Mesenteric fat pad (tissue), 1 donor: ENCODE measurements at places on chromosomes 3 and 15. TPM values are rescaled to one million over a fixed set of nuclear protein-coding genes. Genes with fewer than 3 reads are reported as not detected.

DNA sequence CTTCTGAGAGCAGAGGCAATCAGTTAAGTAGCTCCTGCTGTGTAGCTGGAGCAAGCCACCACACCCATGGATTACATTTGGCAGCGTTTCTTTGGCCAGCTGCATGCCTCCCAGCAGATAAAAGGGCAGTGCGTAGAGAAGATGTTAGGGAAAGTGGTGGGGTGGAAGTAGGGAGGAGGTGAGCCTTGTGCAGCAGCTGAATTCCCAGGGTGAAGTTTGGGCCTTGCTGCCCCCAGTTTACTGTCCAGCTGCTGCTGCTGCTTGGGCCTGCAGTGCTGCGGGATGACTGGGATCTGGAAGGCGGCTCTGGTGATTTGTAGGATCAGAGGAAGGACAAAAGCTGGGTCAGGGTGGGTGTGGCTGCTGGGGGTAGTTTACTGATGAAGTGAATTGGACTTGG, 318.7 kb upstream of the C2CD4B start:
- DNase-seq, result no peak

DNA sequence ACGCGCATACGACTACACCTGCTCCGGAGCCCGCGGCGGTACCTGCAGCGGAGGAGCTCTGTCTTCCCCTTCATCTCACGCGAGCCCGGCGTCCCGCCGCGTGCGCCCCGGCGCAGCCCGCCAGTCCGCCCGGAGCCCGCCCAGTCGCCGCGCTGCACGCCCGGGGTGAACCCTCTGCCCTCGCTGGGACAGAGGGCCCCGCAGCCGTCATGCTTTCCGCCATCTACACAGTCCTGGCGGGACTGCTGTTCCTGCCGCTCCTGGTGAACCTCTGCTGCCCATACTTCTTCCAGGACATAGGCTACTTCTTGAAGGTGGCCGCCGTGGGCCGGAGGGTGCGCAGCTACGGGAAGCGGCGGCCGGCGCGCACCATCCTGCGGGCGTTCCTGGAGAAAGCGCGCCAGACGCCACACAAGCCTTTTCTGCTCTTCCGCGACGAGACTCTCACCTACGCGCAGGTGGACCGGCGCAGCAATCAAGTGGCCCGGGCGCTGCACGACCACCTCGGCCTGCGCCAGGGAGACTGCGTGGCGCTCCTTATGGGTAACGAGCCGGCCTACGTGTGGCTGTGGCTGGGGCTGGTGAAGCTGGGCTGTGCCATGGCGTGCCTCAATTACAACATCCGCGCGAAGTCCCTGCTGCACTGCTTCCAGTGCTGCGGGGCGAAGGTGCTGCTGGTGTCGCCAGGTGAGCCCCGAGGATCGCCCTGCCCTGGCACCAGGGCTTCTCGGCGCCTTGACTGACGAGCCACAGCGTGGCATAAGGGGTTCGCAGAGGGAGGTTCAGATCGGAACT, 420 bp downstream of the SLC27A2 start:
- no peak for DNase-seq

GRCh38 chr15:23073890-23074646, 34.7 kb upstream of the TUBGCP5 start:
- no peak for DNase-seq

The HTR3E gene
- not detected for total RNA-seq

The HYKK gene
- total RNA-seq, result 4.1 TPM

The ZPLD1 gene
- total RNA-seq, result not detected

The GHSR gene
- total RNA-seq, result not detected

The SLC28A1 gene
- total RNA-seq, result 0.19 TPM

The PAK6 gene
- 0.26 TPM for total RNA-seq

The OXTR gene
- total RNA-seq, result 0.06 TPM

DNA sequence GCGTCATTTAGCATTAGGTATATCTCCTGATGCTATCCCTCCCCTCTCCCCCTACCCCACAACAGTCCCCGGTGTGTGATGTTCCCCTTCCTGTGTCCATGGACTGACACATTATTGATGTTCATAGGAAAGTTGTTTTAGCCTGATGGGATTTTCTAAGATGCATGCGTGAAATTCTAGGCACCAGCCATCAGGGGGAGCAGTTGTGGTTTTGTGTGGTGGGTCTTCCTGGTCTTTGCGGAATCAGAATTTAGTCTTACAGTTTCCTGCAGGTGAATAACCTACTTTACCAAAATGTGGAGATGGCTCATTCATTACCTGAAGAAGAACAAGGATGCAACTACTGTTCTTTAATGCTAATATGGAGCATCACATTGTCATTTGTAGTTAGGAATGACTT, 455.0 kb upstream of the THBS1 start:
- DNase-seq, result no peak

The CERS3 gene
- not detected for total RNA-seq

DNA sequence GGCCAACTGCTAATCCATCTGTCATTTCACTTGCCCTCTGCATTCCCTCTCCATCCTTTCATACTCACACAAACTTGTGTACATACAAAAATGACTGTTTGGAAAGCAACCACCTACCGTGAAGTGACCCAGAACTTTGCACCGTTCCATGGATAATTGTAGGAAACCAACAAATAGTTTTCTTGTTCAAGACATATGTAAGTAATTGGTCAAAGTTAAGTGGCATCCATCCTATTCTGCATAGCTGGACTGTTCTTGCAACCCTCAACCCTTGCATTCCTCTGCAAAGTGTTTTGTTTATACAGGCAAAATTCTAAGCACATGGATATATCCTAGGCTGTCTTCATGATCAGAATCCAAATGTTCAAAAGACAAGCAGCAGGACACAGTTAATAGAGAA, 592.5 kb downstream of the MECOM start:
- no peak for DNase-seq

DNA sequence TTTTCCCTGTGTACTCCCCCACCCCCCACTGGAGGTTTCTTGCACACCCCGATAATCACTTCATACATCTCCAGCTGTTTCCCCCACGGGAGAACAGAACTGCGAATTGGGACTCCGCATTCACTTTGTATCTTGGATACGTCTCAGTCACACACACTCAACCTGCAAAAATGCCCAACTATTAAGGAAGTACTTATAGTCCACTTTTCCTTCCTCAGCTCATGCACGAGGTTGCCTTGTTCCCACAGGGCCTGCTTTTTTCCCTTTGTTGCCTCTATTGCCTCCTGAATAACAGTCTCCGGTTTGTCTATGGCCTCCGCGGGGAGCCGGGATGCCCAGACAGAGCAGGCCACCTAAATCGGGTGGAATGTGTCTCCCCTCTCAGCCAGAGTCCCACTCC, 282.3 kb downstream of the PYDC2 start:
- DNase-seq, result no peak

DNA sequence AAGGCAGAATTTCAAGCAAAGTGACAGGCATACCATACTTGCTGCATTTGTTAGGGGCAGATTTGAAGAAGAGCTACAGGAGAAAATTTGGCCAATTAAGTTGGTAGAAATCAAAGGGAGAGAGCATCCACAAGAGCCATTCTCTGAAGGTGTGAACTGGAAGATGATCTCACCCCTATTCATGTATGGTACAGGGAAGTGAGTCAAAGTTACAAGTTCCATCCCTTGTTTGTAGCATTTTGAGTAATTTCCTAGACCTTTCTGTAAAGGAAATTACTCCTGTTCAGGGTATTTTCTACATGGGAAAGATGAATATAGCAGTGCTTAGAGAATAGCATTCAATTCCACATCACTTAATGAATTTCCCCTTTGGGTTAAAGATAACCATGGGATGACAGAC, 28.4 kb downstream of the TTC14 start:
- no peak for DNase-seq

- no peak for DNase-seq
These were observed 404.4 kb upstream of the KCNMB2 start for GRCh38 chr3:178131801-178132200.

- no peak for DNase-seq
These were observed 68.4 kb upstream of the TNFAIP8L3 start for GRCh38 chr15:51162865-51163762.

DNA sequence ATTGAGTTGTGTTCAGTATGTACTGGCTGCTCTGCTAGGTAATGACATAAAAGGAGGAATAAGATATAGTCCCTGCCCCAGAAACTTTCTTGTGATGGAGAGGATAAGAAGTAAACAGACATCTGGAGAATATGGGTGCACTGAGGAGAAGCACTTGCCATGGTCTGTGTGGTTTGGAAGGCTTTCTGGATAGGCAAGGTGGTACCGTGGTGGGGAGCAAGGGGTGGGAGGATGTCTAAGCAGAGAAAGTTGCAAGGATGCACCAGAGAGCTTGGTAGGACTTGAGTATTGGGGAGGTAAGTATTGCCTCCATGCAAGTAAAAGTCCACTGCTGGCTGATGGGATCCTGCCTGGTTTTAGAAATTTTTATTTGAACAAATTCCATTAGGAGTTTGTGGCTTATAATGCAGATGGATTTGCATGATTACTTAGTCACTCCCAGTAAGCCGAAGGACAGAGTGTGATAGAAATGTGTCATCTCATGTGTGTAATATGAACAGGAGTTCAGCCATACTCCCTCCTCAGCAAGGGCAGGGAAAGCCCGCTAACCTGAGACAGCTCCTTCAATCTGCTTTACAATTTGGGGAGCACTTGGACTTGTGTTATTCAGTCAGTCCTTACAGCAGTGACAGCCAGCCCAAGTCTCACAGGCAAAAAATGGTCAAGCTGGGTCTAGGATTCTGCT, 53.6 kb downstream of the CLSTN2 start:
- DNase-seq, result no peak

DNA sequence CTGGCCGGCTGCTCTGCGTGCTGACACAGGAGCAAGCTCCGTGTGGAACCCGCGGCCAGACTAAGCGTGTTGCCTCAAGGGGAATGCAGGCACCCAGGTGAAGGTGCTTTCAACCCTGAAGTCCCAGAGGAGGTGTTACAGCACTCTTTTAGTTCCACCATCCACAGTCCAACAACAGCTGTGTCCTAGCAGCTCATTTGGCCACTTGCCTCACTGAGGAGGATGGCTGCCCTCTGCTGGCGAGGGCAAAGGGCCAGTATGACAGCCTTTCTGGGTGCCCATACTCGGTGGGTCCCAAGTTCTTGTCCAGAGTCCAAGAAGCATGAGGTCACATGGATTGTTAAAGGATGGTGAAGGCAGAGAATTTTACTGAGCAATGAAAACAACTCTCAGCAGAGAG, 87.8 kb downstream of the C3orf85 start:
- DNase-seq, result no peak

DNA sequence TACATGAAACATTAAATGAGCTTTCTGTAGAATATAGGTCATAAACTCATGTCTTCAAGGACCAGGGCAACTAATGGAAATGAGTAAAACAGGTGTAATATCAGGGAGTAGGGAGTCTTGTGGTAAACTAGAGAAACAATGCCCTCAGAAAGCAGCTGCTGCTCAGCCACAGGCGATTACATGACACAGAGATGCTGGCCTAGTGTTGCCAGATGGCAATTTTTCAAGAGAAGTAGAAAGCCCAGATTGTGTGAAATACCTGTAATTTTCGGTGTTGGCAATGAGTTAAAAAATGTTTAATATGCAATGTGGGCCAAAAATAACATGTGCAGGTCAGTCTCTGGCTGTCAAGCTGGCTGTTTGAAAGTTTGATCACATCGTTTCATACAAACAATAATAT, 23.4 kb downstream of the NCEH1 start:
- DNase-seq, result no peak

- DNase-seq, result no peak
These were observed 8.2 kb downstream of the FILIP1L start for GRCh38 chr3:100106094-100106493.

The C15orf62 gene
- total RNA-seq, result 0.19 TPM

DNA sequence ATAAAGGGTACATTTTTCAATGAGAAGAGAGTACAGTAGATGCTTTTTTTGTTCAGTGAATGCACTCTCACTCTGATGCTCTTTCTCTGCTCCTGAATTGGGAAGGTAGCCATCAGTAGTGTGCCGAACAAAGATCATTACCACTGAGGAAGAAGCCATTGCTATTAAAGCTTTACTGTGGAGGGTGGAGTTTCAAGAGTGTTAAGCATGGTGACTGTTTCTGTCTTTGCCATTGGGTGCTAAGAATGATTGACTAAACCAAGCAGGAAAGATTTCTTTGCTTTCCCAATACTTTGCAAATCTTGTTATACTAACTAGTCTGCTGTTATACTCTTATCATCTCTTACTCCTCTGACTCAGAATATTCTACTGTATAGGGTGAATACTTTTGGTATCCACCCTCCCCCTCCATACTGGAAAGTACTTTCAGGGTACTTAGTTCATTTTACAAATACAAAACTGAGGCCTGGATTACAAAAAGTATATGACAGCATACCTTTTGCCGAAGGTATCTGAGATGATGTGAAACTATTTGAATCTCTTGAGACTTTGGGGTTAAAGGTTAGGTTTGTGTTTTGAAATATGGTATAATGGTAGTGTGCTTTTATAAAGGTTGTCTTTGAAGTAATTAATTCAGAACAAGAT, 1.7 kb downstream of the RAB11A start:
- no peak for DNase-seq

- peak; percentile 90 for DNase-seq
These were observed at the start of gene NLGN1 for GRCh38 chr3:173397161-173398110. Gene NLGN1, plus strand, starts transcription at chr3:173397744.

- no peak for DNase-seq
These were observed 11.1 kb downstream of the RUVBL1 start for GRCh38 chr3:128112357-128112968.

DNA sequence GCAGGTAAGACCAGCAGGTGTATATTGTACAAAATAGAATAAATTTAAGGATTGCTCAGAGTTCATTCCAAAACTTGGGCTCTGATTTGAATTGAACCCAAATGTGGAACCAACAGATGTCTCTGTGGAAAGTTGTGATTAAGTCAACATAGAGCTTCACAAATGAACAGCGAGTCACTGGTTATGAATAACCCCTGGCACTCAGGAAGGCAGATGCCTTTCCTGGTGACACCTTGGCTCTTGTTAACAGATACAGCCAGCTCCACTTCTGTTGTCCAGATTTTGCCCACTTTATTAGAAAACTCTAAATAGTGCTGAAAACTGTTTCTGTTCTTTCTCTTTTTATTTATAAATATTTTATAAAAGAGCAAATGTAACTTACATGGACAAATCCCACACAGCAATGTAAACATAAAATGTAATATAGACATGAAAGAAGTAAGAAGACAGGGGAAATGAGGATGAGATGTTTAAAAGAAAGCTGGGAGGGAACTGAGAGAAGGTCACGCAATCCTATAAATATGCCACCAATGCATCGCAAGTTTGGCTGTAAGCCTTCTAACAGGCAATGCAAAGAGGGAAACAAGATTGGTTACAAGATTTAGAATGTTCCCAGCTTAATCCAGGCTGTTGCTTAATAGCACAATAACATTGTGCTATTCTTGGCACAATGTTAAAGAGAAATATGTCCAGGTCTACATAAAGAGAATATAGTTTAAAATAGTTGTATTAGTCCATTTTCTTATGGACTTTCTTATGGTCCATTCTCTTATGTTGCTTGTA, 495.5 kb downstream of the TAFA4 start:
- DNase-seq, result no peak

DNA sequence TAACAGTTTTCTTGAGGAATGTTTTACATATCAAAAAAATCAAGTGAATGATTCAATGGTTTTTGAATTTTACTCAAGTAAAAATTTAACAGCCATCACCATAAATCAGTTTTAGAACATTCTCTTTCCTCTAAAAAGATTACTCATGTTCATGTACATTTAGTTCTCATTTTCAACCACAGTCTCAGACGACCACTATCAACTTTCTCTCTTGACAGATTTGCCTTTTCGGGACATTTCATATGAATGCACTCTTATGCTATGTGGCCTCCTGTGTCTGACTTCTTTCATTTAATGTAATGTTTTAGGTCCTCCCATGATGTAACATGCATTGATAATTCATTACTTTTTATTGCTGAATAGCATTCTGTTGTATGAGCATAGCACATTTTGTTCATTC, 309.3 kb upstream of the PLSCR5 start:
- DNase-seq, result no peak

The TYRO3 gene
- 63.4 TPM for total RNA-seq

The ADCY5 gene
- 107 TPM for total RNA-seq

- no peak for DNase-seq
These were observed 20.6 kb downstream of the RNF111 start for GRCh38 chr15:59008086-59008485.
